ENCODE measurements at places on chromosomes 4 and X. TPM values are rescaled to one million over a fixed set of nuclear protein-coding genes. Genes with fewer than 3 reads are reported as not detected.

DNA sequence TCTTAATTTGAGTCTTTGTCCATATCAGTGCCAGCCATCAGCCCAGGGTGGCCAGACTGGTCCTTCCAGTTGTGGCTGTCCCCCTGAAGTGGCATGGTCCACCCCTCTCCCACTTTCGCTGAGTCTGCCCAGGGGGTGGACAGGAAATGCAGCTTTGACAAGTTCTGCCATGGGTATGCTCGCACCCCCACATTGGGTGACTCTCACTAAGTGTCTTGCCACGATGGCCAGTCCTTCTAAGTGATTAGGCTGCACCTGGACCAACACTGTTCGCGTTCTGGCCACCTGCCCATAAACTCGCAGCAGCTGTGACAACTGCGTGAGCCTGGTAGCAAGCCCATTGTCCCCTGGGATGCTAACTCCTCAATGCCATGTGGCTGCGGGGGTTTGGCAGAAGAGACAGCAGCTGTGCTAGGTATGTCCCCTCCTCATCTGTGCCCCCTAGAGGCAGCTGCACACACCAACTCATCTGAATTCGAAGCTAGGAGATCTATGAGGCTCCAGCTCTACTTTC is 10.0 kb upstream of the LNX1 start:
- no peak for DNase-seq

The ZXDA gene
- total RNA-seq = not detected

The SYTL4 gene
- total RNA-seq = 1.2 TPM

The HTR2C gene
- 0.04 TPM for total RNA-seq

The SH3BGRL gene
- 110 TPM for total RNA-seq

DNA sequence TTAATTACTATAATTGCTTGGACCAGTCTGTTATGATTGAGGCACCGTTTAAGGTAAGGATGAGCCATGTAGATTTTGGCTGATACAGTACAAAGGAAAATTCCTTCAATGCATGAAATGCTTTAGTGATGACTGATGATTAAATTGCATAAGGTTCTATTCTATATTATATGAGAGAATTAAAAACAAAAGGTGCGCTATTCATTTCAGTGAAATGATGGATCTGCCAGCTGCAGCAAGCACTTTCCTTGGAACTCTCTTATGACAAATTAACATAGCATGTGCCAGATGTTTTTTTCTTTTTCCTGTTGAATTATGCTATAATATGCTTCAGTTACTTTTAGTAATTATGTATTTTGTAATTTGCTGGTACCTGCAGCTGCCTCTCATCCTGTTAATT is 98.5 kb downstream of the JADE1 start:
- DNase-seq = no peak

The SHROOM4 gene
- 7.1 TPM for total RNA-seq

DNA sequence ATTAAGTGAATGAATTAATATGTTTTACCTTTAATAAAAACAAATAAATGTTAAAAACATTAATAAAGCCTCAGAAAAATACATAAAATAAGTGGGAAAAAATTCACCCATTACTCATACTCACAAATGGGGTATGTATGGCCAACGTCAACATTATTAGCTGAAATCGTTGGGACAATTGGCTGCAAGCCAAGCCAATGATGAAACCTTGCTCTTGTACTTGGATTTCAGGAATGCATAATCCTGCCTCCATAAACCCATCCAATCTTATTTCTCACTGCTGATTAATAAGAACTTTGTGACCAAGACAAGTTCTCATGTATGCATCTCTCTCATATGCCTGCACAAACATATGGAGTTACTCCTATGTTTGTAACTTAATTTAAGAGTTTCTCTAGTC is 35.3 kb upstream of the ADAMTS3 start:
- no peak for DNase-seq
